Femur (tissue), 1 donor: ENCODE measurements at places on chromosomes 12 and 14.
A peak's percentile ranks its signal among the peaks of the same experiment; 100 is the strongest.

DNA sequence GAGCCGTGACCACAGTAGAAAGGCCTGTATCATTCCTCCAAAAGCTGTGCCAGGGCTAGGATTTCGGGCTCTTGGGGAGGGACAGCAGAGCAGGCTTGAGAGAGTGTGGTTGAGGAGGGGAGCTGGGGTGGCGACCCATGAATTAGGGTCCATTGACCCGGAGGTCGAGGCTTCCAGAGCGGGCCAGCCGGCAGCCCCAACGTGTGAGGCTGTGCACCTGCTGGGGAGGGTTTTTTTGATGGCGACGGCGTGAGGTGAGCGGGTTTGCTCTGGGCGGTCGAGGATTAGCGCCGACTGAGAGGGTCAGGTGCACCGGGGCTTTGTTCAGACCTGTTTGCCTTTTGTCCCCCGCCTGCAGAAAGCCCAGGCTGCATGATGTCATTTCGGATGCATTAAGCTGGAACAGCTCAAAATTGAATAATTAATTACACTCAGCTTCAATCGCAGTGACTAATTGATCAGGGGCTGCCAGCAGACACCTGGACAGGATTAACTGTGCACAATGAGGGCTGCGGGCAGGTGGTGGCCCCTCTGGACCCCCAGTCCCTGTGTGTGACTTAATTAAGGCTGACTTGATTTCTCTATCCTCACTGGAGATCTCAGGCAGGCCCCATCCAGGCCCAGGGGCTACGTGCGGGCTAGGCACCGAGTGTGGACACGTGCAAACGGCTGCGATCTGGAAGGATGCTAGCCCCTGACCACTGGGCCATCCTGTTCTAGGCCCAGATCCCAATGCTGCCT is 42.1 kb upstream of the MEG3 start:
- no peak for DNase-seq

DNA sequence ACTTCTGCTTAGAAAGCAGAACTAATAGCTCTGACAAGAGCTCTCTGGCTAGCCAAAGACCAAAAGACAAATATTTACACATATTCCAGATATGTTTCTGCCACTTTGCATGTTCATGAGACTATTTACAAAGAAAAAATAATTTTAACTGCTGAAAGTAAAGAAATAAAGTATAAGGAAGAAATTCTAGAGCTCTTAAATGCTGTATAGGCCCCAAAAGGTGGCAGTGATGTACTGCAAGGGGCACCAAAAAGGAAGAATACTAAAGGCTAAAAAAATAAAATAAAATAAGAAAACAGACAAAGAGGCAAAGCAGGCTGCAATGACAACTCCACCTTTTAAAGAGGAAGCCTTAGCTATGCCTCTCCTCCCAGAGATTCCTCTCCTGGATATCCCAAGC is 23.0 kb downstream of the KLRK1 start:
- no peak for DNase-seq

DNA sequence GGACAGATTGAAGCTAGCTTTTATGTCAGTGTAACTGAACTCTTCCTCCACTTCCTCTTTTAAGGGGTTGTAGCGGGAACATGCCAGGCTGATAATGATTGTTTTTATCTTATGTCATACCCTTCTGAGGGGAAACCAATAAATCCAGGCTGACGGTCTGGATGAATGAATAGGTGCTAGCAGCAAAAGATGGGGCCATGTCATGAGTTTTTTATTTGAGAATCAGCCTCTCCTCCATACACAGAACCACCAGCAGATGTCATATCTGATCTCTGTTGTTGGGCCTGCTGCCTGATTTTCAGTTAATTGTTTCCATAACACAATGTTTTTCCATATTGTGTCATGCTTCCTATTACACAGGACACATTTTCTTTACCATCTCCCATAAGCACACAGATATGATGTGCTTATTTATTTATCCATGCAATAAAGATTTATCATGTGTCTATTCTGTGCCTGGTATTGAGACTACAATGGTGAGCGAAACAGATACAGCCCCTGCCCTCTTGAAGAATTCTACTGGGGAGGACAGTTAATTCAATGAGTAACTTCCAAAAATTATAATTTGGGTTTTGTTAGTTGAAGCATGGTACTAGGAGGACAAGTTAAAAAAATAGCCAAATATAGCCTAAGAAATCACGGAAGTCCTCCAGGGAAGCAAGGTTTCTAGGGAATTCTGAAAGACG is 33.6 kb upstream of the CRY1 start:
- DNase-seq: no peak

DNA sequence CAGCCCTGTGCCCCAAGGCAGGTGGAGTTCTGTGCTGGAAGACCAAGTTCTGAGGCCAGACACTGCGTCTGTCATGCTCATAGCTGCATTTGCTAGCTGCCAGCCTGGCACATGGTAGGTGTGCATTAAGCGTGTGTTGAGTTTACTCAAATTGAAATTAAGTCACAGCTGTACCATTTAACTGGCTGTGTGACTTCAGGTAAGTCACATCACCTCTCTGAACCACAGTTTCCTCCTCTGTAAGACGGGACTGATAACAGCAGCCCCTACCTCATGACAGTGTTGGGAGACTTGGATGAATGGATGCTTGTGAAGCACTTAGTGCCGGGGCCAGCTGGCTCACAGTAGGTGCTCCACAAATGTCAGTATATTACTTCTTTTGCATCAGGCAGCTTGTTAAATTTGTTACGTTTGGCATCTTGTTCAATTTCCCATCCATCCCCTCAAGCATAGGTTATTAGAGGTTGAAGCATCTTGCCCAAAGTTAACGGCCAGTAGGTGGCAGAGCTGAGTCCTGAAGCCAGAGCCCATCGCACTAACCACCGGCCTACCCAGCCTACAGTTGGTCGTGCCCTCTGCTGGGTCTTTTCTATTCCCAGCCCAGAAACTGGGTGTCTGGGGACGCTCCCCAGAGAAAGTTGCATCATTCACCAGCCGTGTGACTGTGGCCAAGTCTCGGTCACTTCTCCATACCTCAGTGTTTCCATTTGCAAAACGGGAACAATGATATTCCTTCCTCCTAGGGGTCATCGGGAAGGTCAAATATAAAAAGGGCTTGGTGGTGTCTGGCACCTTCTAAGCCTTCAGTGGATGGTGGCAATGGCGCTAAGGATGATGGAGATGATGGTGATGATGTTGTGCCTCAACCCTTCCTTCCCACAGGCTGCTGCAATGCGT is 4.5 kb downstream of the DAO start:
- DNase-seq: peak; percentile 29

- peak; percentile 57 for DNase-seq
Observed at GRCh38 chr12:2501464-2502191, 293.1 kb upstream of the FKBP4 start.

GRCh38 chr12:3732901-3733300 is 20.0 kb downstream of the CRACR2A start:
- DNase-seq: no peak

DNA sequence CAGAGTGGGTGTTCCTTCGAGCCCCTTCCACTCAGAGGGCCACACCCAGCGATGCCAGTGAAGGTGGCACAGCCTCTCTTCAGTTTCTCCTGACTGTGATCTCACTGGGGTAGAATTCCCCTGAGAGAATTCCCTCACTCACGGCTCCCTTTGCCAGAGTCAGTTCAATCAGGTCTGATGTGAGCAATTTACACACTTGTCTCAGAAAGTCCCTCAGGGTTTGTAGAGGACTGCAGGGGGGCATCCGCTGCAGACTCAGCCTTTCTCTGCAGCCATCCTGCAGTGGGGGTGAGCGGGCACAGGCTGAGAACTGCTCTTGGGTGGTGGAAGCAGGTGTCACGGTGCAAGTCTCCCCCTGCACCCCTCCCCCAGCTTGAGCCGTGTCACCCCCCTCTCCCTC is 205.4 kb upstream of the PRMT8 start:
- no peak for DNase-seq

DNA sequence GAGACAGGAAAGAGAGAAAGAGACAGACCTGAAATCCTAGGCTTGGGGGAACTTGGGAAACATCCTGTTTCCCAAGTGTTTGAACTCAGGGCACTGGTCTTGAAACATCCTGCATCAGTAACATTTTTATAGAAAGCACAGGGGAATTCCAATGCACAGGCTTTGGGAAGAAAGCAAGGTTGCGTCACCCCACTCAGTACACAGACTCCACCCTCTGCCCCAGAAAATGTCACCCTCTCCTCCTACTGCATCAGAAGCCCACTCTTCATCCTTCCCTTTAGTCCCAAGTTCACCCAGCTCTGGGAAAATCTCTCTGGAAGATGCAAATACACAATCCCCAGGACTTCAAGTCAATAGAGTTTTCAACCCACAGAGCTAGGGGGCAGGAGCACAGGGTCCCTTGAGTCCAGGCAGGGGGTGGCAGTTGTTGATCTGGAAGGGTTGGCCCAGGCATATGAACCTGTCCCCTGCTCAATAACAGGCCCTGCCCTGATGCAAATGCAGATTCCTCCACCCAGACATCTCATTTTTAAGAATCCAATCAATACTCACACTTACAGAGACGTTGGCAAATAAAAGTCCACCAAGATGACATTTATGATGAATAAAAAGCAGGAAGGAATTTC is 1.7 kb downstream of the RDH16 start:
- DNase-seq: no peak

DNA sequence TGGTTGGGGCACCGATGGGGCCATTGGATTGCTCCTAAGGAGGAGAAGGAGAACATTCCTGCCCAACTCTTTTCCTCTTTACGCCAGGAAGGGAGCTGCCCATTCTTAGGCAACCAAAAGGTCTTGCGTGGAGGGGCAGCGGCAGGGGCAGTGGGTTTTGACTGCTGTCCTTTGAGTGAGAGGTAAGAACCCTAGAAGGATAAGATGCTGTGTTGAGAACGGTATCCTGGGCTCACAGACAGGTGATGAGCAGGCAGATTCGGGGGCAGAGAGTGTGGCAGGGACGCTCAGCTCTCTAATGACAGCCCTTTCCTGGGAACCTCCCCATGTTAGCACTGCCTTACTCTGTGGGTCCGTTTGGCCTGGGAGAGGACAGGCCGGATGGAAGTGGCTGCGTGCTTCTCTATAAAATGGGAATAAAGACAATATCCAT is 13.2 kb downstream of the LRTM2 start:
- no peak for DNase-seq

GRCh38 chr14:94321421-94322271 is 1.5 kb downstream of the SERPINA6 start:
- DNase-seq: no peak
